Left renal cortex interstitium (tissue), 4 donors: ENCODE measurements at places on chromosomes 12 and 14. TPM values are rescaled to one million over a fixed set of nuclear protein-coding genes. Genes with fewer than 3 reads are reported as not detected.

The GRIN2B gene
- 1.3 TPM for polyA plus RNA-seq

The KCNC2 gene
- polyA plus RNA-seq: 0.59 TPM

The REM2 gene
- polyA plus RNA-seq: 1.3 TPM

The ERGIC2 gene
- 109 TPM for polyA plus RNA-seq

The SPIC gene
- polyA plus RNA-seq: not detected

GRCh38 chr14:95336192-95336760 is 16.6 kb upstream of the CLMN start:
- DNase-seq: no peak

DNA sequence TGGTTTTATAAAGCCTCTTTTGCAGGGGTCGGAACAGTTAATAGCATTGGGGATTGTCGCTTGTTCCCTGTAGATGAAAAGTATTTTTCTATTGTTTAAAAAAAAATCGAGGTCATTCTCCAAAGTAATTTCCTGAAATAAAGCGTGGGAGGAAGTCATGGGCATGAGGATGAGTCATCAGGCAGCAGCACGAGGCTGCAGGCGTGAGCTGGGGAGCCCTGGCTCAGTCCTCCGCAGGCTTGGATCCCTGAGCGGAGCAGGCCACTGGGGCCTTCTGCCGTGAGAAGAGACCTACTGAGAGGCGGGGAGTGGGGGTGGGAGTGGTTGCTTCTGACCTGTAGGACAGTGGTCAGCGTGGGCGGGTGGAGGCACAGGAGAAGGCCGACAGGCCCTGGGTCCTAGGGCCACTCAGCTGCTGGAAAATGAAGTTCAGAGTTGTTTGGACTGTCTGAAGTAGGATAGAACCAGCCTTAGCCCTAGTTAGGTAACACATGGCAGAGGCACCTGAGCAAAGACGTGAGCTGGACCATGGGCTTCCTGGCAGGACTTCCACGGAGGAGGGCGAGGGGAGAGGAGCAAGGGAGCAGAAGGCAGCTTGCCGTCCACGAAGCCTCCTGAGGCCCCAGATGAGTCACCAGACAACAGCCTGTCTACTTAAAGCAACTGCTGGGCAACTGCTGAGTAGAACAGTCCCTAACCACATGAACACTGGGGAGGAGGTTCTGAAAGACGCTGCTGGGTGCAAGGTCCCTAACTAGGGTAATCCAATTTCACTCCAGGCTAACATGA is 21.1 kb upstream of the LGALS3 start:
- no peak for DNase-seq

GRCh38 chr14:65421201-65421981 is 8.9 kb downstream of the FUT8 start:
- DNase-seq: no peak

GRCh38 chr12:67890726-67891258 is 98.5 kb upstream of the IFNG-AS1 start:
- no peak for DNase-seq

- DNase-seq: no peak
These were observed 61.4 kb upstream of the SCN8A start for GRCh38 chr12:51529651-51529970.

GRCh38 chr12:65597527-65597926 is 226.8 kb upstream of the HMGA2 start:
- DNase-seq: no peak

- no peak for DNase-seq
These were observed 47.6 kb downstream of the ADIPOR2 start for GRCh38 chr12:1738446-1738845.

- DNase-seq: no peak
These were observed 1324.7 kb downstream of the AACS start for GRCh38 chr12:126389961-126390360.

DNA sequence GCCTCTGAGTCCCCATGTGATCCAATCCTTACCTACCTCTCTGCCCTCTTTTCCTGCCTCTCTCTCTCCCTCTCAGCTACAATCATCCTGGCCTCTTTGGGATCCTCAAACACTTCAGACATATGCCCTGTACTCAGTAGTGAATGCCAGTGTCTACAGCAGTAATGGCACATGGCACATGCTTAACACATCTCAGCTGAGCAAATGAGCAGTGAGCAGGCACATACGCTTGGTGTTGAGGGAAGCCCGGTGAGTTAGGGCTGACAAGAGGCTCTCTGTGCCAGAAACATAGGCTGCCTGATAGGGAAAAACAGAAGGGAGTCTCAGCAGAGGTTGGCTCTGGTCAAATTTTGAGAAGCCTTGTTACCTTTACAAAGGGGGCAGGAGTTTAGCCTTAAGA is 409.1 kb downstream of the TMEM132D start:
- no peak for DNase-seq

- no peak for DNase-seq
These were observed 115.7 kb upstream of the MDM1 start for GRCh38 chr12:68447797-68448260.

GRCh38 chr12:164207-164606 is 49.8 kb downstream of the SLC6A12 start:
- no peak for DNase-seq

DNA sequence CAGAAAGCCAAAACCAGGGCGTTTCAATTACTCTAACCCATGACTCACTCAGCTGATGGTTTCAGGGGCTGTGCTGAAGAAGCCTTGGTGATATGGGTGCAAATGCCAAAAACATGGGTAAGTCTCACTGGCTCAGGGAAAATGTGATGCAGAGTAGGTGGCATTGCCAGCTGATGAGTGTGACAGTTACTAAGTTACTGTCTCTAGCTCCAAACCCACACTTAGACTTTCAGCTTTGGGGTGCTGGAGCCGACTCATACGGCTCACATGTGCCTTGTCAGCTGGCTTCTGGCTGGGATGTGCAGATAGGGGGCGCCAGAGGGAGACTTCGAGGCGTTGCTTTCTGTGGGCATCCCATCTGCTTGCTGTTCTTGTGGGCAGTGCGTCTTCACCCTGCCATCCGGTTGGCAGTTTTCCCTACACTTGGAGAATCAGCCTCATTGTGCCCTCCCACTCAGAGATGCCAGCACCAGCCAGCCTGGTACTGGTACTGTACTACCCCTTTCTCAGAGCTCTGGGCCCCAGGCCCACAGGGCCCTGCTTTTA is 11.1 kb upstream of the KRT7 start:
- no peak for DNase-seq

DNA sequence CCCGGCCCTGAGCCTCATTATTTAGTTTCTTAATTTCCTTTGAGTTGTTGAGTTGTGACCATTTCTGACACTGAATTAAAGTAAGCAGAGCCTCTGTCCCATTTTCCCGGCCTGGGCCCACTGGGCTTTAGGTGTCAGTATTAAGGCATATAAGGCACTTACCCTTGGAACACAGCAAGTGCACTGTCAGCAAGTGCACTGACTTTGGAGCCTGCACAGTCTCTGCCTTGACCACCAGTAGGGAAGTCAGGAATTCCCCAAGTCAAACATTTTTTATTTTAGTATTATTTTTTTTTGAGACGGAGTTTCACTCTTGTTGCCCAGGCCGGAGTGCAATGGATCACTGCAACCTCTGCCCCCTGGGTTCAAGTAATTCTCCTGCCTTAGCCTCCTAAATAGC is 56.6 kb downstream of the MAX start:
- DNase-seq: no peak

DNA sequence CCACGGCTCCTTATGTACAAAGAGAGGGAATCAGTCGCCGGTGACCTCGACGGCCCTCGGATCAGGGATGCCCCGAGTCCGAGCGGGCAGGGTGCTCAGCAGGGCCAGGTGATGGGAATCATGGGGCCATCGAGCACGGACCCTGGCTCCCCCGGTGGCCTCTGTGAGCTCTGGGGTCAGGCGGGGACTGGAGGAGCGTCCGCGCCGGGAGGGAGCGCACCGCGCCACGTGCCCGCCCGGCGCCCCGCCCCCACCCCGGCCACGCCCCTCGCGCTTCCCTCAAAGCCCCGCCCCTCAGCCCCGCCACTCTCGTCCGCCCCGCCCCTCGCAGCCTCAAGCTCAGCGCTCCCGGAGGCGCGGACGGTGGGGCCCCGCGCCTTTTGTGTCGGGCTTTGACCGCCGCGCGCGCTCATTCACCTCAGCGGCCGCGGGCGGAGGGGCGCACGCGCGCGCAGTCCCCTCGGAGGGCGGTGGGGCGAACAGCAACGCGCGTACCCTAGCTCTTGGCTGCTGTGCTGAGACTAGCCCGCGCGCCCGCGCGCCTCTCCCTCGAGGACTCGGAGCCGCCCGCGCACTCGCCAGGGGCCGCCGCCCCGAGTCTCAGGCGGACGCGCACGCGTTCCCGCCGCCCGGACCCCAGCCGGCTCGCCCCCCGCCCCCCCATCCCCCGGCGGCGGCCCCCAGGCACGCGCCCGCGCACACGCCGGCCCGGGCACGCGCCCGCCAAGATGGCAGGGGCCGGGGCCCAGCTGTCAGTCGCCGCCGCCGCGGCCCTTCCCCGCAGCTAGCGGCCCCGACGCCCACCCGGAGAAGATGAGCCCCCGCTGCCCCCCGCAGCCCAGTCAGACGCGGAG is 93.9 kb upstream of the EVL start:
- DNase-seq: peak; percentile 65

GRCh38 chr12:45586486-45586885 is 143.0 kb upstream of the ARID2 start:
- DNase-seq: no peak

GRCh38 chr12:65510584-65511050 is 232.1 kb downstream of the MSRB3 start:
- peak; percentile 72 for DNase-seq

DNA sequence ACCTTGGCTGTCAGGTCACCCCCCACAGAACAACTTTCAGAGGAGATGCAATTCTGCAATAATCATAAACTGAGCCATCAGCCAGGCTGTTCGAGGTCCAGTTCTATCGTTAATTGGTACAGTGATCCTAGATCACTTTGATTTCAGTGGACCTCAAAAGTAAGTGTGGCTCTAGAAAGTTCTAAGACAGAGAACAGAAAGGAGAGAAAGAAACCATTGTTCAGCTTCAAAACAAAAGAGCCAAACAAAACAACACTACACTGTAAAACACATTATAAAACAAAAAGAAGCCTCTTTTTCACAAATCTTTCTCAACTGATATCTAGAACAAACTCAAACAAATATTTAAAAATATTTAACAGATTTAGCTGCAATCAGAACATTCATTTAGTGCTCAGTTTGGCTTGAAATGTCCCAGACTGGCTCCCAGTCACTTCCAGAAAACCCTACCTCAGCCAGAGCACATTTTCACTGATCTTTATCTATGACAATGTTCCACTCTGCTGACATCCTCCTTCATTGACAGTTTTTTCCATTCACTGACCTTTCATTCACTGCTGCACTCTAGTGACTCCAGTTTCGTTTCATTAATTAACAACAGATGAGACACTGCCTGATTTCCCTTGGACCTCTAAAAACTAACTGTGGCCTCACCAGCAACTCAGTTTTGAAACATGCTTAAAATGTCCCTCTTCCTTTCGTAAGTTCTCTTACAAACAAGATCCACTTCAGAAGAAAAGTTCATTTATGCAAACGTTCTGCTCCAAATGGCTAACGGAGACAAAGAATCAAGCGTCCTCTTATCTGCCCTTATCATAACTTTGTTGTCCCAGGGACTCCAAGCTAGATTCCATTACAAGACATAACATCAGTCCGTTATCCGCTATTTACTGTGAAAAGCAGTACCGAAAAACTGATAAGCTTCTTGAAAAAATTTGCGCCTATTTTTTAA is 56.8 kb downstream of the DUSP16 start:
- no peak for DNase-seq

DNA sequence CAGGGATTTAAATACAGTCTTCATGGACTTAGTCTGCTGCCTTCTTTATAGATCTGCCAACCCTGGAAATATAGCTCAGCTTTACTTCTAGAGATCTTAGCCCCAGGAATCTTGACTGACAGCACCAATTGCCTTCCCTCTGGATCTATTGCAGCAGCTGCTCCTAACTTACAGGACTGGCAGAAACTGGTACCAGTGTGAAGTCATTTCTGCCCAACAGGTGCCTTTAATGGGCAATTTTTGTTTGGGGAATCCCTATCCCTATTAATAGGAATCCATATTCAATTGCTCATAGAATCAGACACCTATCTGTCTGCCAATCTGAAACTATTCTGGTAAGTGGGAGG is 27.2 kb downstream of the SPX start:
- no peak for DNase-seq
